ENCODE measurements at places on chromosomes 1 and 21.

GRCh38 chr1:174786760-174787159 is 213.0 kb upstream of the CACYBP start:
- no peak for DNase-seq

- no peak for DNase-seq
These were observed 860.8 kb downstream of the BRINP3 start for GRCh38 chr1:189616893-189617292.

DNA sequence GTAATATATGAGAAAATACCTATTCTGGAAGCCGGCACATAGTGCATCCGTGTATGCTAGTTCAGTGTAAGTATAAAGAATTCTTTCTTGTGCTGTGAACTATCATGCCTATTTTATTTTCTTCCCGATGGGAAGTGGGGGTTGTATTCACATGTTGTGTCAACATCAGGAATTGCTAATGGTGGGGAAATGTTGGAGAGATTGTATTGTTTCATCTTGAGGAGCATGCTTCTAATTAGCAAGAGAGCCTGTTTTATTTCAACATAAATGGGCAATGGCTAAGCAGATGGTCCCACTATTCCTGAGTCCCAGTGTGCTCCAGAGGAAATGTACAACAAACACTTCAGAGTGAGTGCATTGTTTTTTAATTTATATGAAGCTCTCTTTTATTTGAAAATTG is 485.2 kb downstream of the PLPP3 start:
- no peak for DNase-seq

GRCh38 chr1:15974855-15975254 is 1.0 kb downstream of the ZBTB17 start:
- DNase-seq, result no peak

DNA sequence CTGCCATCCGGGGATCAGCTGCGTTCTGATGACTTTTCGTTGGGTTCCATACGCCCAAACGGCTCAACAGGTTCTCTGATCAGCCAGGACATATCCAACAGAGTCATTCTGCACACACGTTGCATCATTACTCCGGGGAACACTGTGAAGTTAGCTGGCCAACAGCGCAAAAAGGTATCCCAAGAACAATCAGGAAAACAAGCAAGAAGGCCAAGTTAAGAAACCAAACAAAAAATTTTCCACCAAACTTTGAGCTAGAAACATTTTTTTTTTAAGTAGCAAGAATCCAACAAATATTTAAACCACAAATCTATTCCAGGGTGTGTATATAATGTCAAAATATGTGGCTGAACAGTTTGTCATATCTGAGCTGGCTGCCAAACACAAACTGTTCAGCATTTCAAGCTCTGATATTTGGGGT is 29.2 kb downstream of the NID1 start:
- no peak for DNase-seq

- no peak for DNase-seq
These were observed 94.1 kb downstream of the COL24A1 start for GRCh38 chr1:86062453-86062852.

GRCh38 chr1:241747992-241748391 is 95.9 kb downstream of the WDR64 start:
- DNase-seq, result no peak

Measured in stimulated activated CD8-positive, alpha-beta memory T cell treated with anti-CD3 and anti-CD28 coated beads, Interleukin-4, amount 100 ng/mL, for 1 hour (primary cell).